ENCODE measurements at places on chromosomes 16 and 17. TPM values are rescaled to one million over a fixed set of nuclear protein-coding genes. Genes with fewer than 3 reads are reported as not detected.
A peak's percentile ranks its signal among the peaks of the same experiment; 100 is the strongest.

The CDT1 gene
- 7.8 TPM for total RNA-seq

The NAT9 gene
- 75.3 TPM for total RNA-seq

The TBX6 gene
- total RNA-seq = 0.39 TPM

GRCh38 chr16:53089434-53090285 lies 34.9 kb downstream of the CHD9 start:
- DNase-seq = peak; percentile 65

DNA sequence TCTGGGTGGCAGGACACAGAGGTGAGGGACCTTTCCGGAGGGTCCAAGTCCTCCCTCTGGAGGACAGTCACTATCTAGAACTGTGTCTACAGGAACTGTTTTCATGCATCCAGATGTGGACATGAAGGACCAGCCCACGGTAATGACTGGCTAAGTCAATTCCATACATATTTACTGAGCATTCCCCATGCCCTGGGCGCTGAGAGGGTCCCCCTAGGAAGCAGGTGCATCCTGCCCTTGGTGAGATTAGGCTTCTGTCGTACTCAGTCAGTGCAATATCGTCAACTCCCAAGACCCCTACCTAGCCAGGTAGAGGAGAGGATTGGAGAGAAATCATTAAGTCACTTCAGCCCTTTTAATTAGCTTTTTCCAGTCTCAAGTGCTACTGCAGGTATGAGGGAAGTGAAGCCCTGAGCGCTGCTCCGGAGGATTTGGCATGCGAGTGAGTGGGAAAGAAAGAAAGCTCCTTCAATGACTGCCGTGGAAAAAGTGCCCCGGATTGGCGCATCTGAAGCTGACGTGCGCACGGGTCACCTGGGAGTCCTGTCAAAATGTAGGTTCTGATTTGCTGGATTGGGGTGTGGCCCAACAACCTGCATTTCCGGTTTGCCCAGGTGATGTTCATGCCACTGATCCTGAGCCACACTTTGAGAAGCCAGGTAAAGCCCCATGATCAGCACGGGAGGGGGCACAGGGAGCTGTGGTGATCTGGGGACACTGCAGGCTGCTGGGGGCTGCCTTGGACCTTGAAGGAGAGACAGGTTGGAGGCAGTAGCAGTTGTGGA lies 367.4 kb upstream of the TNRC6C start:
- no peak for DNase-seq

GRCh38 chr17:1160591-1161390 lies 19.0 kb downstream of the ABR start:
- no peak for DNase-seq

GRCh38 chr16:68367030-68367429 lies 56.2 kb downstream of the PRMT7 start:
- DNase-seq = peak; percentile 76

DNA sequence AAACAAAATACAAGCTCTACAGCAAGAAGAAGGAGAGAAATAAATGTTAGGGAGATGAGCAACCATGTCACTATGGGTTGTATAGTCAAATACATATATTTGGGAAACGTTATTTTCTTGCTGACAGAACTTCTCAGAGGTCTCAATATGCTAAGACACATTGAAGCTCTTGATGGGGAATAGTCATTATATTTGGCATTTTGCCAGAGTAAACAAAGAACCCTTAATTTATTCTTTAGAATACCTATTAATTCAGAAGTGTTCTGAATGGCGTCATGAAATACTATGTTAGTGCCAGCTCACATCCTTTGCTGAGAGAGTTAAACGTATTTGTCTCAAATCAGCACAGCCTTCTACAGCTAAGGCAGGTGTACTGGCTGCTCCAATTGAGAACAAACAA lies 458.9 kb downstream of the CDH13 start:
- DNase-seq = no peak

GRCh38 chr17:57486882-57487301 lies 230.6 kb downstream of the MSI2 start:
- no peak for DNase-seq

DNA sequence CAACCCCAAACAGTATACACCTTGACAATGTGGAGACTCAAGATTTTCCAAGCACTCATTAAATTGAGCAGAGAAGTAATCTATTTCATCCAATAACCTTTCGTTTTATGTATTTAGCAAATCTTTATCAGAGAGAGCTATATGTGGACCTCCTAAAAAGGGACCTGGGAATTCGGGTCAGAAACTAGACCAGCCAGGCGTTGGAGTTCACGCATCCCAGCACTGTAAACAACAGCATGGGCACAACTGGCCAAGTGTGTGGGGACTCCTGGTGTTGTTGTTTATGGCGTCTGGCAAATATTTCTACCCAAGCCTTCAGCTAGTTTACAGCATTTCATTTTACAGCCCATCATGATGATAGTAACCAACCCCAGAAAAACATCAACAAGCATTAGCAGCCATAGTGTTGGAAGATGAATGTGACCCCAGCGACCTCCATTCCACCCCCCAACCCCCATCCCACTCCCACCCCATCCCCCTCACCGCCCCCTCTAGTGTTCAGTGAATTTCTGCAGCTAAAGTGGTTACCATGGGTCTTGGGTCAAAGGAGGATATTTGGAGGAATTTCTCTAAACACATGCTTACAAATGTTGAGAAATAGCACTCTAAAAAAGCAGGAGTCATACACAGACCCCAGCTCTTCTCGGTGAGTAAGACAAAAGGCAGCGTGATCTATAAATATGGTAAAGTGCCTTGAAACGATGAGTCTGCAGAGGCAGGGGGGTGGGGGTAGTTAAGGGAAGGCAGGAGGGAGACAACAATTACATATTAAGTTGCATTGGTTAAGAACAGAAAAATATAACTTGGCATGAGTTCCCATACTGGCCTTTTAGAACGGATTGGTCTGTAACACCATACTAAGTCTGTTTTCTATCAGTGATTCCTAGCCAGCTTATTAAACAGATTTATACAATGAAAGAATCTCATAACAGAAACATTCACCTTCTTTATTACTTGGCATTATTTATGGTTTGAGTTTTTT lies 91.4 kb upstream of the TBX2 start:
- DNase-seq = no peak

DNA sequence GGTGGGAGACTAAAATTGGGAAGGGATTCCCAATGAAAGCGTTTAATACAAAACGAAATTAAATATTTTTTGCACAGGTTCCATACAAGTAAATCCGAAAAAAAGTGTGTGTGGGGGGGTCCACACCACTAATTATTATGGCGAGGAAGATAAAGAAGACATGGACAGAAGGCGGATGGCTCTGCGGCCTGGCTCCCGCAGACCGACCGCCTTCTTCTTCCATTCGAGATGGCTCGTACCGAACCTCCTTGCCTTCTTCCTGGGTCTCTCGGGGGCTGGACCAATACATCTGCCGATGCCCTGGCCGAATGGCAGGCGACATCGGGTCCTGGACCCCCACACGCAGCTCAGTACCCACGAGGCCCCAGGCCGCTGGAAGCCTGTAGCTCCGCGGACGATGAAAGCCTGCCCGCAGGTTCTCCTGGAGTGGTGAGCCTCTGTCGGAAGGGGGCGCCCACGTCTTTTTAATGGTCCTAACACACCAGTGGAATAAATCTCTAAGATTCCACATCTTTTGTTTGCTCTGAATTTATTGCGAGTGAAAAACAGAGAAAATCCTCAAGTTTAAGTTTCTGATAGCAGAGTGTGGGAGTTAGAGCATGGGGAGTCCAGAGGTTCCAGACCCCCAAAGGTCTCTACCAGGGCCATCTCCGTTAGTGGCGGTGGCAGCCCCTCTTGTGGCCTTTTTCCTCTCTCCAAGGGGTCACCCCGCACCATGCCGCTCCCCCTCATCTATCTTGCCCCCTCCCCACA lies 1.4 kb downstream of the PRAC2 start:
- DNase-seq = peak; percentile 91

DNA sequence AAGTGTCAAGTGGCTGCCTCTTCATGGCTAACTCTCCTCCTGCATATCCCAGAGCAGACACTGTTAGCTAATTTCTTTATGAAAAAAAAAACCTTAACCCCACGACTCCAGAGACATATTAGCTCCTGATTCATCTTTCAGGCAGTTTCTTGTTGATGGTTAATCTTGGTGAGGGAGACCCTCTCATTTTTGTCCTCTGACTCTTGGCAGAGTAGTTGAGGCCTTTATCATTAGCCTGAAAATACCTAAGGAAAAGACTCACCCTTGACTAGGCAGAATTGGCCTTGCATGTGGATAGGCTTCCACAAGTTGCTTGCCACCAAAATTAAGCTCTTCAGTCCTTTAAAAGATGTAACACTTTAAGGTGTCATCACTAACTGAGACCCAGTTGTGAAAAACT lies 4.0 kb downstream of the CRYBA1 start:
- no peak for DNase-seq

DNA sequence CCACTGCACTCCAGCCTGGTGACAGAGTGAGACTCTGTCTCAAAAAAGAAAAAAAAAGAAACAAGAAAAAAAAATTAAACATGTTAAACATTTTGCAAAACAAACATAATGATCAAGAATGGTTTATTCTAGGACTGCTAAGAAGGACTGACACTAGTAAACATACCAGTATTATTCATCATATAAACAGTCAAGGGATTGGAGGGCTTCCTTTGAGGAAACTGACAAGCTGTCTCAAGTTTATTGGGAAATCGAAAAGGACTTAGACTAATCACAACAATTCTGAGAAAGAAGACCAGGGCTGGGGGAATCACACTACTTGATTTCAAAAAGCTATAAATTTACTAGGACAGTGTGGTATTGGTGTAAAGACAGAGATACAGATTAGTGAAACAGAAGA lies 75.5 kb downstream of the MYH10 start:
- no peak for DNase-seq

- peak; percentile 72 for DNase-seq
Measured at GRCh38 chr16:54284319-54284930, 2.2 kb downstream of the IRX3 start.

GRCh38 chr17:36911001-36911400 lies 26.3 kb upstream of the LHX1 start:
- DNase-seq = no peak

DNA sequence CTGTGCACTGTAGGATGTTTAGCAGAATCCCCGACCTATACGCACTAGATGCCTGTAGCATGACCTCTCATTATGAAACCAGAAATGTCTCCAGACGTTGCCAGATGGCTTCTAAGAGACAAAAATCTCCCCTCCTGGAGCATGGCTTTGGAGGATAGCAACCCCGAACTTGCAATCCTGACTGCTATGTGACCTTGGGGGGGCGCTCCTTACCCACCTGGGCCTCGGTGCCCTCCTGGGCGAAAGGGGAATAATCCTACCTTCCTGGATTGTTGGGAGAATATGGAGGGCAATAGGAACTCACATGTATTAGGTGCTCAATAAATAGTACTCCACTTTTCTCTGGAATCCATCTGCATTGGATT lies 8.1 kb downstream of the MRM1 start:
- DNase-seq = no peak

Data from neural progenitor cell (in vitro differentiated cells).